Fibroblast of skin of scalp (primary cell): ENCODE measurements at places on chromosomes 4 and X.
A peak's percentile ranks its signal among the peaks of the same experiment; 100 is the strongest.

GRCh38 chrX:47831788-47832187 lies 4.9 kb upstream of the ZNF81 start:
- DNase-seq, result peak; percentile 36

DNA sequence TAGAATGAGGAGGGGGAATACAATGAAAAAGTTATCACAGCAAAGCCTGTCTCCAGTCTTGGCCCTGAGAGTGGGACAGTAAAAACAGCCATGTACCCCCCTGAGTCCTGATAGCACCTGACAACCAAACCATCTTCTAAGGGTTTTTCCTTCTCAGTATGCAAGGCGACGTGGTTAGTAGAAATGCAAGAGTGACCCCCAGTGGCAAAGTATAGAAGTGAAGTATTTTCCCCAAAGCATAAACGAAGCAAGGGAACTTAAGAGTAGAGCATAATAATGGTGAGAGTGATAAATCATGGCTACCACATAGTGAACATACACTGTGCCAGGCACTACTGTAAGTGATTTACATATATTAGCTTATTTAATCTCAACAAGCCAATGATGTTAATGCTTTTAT lies 52.8 kb downstream of the FAM47C start:
- peak; percentile 24 for DNase-seq

GRCh38 chrX:87489071-87489470 lies 28.5 kb upstream of the KLHL4 start:
- no peak for DNase-seq

GRCh38 chr4:122901247-122902010 lies 21.0 kb downstream of the NUDT6 start:
- no peak for DNase-seq

GRCh38 chr4:47939456-47939855 lies 25.1 kb upstream of the NFXL1 start:
- no peak for DNase-seq

- DNase-seq, result no peak
Observed at GRCh38 chr4:132056496-132056895, 1092.6 kb upstream of the PCDH10 start.

- peak; percentile 40 for DNase-seq
Observed at GRCh38 chr4:66404141-66404540, 733.9 kb upstream of the EPHA5 start.

GRCh38 chr4:39045827-39046221 lies 13.6 kb upstream of the TMEM156 start:
- DNase-seq, result peak; percentile 29

DNA sequence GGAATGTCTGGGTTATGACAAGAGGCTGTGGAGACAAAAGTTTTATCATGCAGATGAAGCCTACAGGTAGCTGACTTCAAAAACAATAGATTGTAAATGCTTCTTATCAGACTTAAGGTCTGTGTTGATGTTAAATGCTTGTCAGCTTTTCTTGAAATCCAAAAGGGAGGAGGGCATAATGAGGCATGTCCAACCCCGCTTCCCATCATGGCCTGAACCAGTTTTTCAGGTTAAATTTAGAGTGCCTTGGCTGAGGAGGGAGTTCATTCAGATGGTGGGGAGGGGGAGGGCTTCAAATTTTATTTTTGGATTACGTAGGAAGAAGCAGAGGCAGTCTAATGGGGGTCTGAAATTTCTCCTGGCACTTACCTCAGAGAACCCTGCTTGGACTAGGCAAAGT lies 207.7 kb upstream of the HDX start:
- DNase-seq, result no peak
